ENCODE measurements at places on chromosomes 16 and 17. TPM values are rescaled to one million over a fixed set of nuclear protein-coding genes. Genes with fewer than 3 reads are reported as not detected.

DNA sequence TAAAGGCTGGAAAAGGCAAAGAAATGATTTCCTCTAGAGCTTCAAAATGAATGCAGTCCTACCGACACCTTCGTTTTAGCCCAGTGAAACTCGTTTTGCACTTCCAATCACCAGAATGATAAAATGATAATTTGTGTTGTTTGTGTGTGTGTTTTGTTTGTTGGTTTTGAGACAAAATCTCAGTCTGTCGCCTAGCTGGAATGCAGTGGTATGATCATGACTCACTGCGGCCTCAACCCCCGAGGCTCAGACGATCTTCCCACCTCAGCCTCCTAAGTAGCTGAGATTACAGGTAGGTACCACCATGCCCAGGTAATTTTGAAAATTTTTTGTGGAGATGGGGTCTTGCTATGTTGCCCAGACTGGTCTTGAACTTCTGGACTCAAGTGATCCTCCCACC is 3.4 kb upstream of the EVPLL start:
- no peak for DNase-seq

PIRT gene
- polyA plus RNA-seq = not detected

ARHGDIA gene
- 81.7 TPM for polyA plus RNA-seq

- no peak for DNase-seq
Measured at GRCh38 chr16:12131755-12132154, 155.2 kb downstream of the SNX29 start.

DNA sequence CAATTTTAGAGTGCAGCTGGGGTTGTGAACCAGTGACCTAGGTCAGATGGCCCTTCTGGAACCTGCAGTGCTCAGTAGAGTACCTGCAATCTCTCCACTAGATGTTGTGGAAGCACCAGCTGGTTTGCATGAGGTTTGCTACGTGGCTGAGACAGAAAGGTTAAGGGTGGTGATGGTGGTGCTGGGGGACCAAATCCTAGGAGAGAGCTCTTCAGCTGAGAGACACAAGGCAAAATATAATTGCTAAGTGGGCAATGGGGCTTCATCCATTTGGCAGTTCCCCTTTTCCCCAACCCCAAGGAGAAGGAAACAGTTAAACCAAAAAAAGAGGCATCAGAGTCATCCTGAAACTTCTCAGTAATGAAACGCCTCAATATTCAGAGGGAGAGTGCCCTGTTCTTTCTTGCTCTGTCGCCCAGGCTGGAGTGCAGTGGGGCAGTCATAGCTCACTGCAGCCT is 13.9 kb downstream of the ITPRIPL2 start:
- DNase-seq = no peak

GRCh38 chr16:10081201-10081940 is 100.9 kb downstream of the GRIN2A start:
- no peak for DNase-seq

- no peak for DNase-seq
Measured at GRCh38 chr16:70465999-70466804, 11.8 kb downstream of the FCSK start.

PPM1E gene
- 1.0 TPM for polyA plus RNA-seq

DNA sequence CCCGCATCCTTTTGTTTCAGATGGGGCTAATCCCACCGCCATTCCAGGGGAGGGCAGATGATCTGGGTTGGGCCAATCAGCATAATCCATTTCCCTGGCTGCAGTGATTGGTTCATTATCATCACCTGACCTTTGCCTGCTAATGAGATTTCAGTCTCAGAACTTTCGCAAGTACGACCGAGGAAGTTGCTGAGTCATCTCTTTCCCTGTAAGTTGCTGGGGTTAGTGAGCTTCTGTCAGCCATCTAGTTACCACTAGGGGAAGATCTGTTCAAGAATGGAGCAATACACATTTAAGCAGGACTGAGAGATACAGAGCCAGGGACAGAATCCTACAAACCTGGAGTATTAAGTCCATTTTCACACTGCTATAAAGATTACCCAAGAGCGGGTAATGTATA is 65.3 kb upstream of the NUDT7 start:
- no peak for DNase-seq

CPHXL2 gene
- polyA plus RNA-seq = not detected

TBC1D3L gene
- polyA plus RNA-seq = 1.6 TPM

DNA sequence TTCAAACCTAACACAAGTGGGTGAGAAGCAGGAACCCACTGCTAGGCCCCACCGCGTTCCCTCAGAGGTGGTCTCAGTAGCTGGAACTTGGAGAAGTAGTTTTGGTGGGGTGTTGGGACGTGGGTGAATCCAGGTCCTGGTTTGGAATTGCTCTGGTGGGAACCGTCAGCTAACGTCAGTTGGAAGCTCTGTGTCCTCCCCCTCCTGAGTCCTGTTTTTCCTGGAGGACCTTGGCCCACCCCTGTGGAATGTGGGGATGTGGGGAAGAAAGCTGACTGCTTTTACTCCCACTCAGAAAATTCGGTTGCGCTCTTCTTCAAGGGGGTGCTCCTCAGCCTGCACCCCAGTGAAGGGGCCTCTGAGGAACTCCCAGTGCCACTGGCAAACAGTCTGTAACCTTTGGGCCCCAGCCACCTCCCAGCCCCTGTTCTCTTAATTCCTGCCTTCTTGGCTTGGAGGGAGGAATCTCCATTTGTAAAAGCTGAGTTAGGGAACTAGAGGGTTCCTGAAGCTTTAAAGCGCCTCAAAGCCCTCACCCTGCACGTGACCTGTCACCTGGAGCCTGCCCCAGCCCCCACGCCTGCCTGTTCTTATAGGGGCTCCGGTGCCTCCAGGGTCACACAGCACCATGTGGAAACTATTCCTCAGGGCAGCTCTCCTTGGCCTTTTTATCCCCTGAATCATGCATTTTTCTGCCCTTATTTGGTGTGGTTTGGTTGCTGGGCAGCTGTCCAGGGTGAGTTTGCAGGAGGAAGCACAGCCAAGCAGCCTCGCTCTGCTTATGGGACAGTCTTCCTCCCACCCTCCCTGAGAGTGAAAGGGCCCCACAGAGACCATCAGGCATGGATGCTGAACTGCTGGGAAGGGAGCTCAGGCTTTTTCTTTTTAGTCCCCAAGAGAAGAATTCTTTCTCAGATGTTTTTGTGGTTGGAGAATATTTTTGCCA is 16.2 kb upstream of the NAGLU start:
- peak; percentile 94 for DNase-seq

GRCh38 chr17:20823905-20824304 is 218.9 kb downstream of the USP22 start:
- DNase-seq = no peak

GRCh38 chr16:2609827-2610470 is 72.1 kb downstream of the PDPK1 start:
- DNase-seq = no peak

DNA sequence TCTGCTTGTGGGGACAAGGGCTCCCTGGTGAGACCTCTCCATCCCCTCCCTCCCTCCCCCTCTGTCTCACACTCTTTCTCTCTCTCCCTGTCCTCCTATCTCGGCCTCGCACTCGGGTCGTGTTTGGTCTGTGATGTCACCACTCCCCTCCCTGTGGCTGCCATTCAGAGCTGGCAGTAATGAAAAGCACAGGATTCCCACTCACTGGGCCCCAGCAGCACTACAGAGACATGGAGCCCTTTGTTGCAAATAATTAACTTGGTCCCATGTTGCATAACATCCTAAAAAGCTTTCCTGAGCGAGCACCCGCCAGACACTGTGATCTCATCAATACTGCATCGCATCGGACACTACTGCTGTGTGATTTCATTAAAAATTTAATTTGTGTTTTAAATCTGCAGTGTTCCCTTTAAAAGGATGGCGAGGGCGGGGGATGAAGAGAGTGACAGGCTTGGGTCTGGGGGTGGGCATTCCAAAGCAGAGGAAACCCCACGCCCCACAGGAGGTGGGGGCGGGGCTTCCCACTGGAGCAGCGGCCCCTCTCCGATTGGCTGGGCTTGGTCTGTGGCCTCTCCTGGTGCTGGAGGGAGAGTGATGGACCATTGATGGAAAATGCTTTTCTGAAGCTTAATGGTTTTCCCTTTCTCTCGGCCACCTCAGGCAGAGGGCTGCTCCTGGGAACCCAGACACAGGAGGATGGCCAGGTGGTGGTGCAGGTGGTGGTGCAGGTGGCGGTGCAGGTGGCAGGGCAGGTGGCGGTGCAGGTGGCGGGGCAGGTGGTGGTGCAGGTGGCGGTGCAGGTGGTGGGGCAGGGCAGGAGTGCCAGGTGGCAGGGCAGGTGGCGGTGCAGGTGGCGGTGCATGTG is 15.3 kb upstream of the NPTX1 start:
- DNase-seq = no peak

PRSS33 gene
- not detected for polyA plus RNA-seq

DNA sequence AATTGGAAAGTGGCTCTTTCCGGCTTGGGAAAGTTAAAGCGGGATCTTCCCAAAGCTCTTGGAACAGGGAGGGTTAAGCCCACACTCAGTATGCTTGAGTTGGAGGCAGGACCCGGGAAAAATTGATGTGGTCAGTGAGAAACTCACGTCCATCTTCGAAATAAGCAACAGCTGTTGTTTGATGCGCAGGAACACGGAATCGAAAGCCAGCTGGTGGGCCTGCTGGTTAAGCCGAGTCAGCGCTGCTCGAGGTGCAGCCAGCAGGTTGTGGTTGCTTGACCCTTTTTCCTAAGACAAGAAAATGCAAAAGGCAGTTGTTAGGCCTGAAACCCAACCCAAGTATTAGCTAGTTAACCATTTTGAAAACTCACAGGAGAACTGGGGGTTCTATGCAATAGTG is 49.4 kb downstream of the COG7 start:
- DNase-seq = no peak

SLC7A6 gene
- polyA plus RNA-seq = 50.5 TPM

ZNF597 gene
- 0.65 TPM for polyA plus RNA-seq

GRCh38 chr16:22847690-22848089 is 33.7 kb downstream of the HS3ST2 start:
- DNase-seq = no peak

DNA sequence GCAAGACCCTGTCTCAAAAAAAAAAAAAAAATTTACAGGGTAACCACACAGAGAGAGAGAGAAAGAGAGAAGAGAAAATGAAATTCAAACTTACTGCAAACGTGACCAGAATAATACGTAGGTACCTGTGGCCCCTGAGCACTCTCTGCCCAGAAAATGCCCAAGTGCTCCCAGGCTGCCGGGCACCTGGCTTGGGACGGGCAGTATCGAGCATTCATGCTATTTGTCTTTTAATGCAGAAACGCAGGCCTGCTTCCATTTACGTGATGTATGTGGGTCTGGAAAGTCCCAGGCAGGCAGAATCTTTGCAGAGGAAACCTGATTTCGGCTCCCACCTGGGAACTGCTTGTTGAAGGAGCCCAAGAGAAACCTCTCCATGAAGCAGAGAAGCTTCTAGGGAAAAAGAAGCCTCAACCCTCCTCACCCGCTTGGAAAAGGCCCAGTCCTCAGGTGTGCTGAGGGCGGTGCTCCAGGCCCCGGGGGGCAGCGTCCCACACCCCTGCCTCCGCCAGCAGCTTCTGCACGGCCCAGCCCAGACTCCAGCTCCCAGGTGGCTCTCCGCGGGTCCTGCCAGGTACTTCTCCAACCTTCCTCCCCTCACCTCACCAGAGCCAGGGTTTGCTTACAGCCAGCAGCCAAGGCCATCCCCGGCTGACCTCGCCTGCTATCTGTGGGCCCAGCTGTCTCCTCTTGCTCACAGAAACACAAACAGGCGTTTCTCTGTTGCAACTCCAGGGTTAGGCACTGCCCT is 14.0 kb downstream of the RPH3AL start:
- no peak for DNase-seq

- DNase-seq = no peak
Measured at GRCh38 chr17:17741349-17742023, 60.2 kb downstream of the RAI1 start.

XAF1 gene
- 38.3 TPM for polyA plus RNA-seq

DNA sequence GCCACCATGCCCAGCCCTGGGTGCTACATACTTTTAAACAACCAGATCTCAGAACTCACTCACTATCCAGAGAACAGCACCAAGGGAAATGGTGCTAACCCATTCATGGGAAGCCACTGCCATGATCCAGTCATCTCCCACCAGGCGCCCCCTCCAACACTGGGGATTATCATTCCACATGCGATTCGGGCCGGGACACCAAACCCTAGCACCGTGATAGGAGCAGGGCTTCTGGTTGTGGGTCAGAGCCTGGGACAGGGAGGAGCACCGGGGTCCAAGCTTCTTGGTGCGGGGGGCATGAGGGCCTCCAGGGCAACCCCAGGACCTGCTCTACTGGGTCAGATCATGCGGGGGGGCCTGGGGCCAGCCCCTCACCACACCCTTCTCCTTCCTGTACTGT is 4.5 kb downstream of the TMEM235 start:
- no peak for DNase-seq

DBF4B gene
- 3.4 TPM for polyA plus RNA-seq

RNF112 gene
- 2.6 TPM for polyA plus RNA-seq

GRCh38 chr16:78249056-78249455 is 149.6 kb downstream of the WWOX start:
- peak; percentile 45 for DNase-seq

- no peak for DNase-seq
Measured at GRCh38 chr16:1497014-1497598, 3.9 kb downstream of the TELO2 start.

HSD11B2 gene
- 0.15 TPM for polyA plus RNA-seq

C17orf78 gene
- polyA plus RNA-seq = not detected

MYH1 gene
- not detected for polyA plus RNA-seq

KLHL10 gene
- 0.08 TPM for polyA plus RNA-seq

DNA sequence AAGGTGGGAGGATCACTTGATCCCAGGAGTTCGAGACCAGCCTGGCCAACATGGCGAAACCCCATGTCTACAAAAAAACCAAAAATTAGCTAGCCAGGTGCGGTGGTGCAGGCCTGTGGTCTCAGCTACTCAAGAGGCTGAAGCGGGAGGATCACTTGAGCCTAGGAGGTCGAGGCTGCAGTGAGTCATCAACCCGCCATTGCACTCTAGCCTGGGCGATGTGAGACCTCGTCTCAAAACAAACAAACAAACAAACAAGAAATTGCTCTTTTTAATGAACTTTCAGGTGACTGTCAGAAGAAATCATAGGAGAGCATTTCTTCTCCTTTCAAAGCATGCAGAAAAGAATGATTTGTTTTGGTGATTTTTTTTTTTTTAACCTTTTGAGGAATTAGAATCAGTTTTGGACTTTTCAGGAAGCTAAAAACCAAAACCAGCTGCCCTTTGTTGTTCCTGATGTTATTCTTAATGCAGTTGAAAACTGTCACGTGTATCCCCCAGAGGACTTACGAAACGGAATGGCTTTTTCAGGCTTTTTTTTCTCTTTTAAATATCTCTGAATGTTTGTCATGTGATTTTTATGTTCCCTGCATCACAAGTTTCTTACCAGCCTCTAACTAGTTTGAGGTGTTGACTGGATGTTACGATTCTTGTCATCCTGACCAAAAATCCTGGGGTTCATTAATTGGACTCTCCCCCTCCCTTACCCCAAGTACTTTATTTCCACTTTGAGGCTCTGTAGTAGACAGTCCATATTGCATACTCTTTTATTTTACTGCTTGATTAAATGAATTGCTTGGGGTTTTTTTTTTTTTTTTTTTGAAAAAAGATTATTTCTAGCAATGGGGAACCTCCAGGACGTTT is 34.1 kb downstream of the SNX29 start:
- no peak for DNase-seq

SOCS1 gene
- 2.9 TPM for polyA plus RNA-seq

DNA sequence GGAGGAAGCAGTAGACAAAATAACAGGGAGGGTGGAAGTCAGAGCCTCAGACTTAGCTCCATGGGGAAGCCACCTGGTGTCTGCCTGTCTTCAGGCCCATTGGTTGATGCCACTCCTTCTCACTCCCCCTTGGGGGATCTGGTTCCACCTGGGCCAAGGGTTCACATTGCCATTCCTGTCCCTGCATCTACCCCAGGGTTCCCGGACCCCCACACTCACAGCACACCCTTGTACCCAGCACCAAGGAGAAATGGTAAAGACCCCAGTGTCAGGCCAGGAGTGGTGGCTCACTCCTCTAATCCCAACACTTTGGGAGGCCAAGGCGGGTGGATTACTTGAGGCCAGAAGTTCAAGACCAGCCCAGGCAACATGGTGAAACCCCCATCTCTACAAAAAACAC is 1.0 kb upstream of the CA7 start:
- no peak for DNase-seq

CTF1 gene
- 13.5 TPM for polyA plus RNA-seq
